ENCODE measurements at places on chromosomes 12 and 14.

DNA sequence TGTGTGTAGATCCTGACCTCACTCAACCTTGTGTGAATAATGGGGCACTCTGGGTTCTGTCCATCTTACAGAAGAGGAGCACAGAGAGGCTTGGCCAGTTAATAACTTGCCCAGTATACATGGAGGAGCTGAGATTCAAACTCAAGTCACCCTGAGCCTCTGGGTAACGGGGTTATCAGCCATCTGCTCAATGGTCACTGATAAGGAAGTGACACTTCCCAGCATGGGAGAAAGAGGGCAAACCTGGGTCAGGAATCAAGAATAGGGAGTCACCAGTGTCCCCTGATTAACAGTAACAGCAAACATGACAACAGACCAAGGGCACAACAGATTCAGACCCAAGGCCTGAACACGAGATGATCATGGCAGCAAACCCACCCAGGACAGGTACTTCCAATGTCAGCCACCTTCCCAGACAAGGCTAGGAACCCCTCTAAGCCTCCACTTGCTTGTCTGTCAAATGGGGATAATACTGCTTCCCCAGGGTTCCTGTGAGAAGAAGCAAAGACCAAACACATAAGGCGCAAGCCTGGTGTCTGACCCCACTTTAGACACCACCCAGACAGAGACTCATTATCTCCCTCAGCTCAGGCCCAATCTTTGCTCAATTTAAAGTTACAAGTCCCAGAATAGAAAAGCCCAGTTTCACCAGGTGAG lies 3.6 kb downstream of the CCDC85C start:
- no peak for DNase-seq

GRCh38 chr12:42270596-42270995 lies 32.5 kb upstream of the YAF2 start:
- no peak for DNase-seq

DNA sequence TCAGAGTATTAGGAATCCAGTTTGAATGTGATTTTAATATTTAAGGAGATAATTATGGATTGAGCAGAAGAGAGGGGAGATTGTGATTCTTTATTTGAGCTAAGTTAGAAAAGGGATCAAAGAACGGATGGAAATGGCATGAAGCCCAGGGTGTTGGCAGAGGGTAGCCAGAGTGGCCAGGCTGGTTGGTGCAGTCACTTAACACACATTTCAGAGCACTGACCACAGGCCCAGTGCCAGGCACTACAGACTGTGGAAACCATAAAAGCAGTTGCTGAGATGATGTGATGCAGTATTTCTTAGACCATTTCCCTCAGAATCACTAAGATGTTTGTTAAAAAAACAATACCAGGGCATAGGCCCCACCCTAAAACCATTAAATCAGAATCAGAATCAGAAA lies 167.7 kb upstream of the AMIGO2 start:
- DNase-seq = no peak

DNA sequence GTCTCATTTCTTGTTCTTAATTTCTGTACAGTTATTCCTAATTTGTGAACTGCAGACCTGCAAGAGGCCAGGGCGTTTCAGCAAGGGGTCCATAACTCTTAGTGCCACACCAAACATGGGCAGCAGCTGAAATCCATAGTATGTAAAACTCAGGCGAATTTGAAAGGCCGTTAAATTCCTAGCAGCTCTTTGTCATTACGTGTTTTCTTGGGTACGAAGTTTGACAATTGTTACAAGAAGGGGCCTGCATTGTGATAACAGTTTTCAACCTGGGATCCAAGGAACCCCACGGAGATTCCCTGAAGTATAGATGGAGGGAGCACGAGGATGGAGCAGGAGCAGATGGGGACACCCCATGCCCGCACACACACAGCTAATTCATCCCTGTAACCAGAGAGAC lies 288.0 kb downstream of the ZFP36L1 start:
- no peak for DNase-seq

DNA sequence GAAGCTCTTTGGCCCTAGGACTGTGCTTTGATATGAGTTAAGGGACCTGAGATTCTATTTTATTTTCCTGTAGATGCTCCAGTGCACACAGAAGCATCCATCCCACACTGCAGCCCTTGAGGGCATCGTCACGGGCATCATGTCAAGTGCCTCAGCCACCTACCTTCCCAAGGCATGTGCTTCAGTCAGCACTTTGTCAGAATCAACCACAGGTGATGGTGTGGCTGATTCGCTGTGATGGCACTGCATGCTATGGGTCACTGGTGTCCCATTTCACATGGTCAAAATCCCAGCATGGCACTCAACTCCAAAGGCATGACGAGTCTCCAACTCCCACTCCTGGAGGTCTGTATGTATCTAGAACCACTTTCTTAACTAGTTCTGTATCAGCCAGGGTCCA lies 100.8 kb downstream of the AACS start:
- no peak for DNase-seq

- DNase-seq = no peak
These were observed 72.9 kb downstream of the PRIMA1 start for GRCh38 chr14:93715279-93715927.

DNA sequence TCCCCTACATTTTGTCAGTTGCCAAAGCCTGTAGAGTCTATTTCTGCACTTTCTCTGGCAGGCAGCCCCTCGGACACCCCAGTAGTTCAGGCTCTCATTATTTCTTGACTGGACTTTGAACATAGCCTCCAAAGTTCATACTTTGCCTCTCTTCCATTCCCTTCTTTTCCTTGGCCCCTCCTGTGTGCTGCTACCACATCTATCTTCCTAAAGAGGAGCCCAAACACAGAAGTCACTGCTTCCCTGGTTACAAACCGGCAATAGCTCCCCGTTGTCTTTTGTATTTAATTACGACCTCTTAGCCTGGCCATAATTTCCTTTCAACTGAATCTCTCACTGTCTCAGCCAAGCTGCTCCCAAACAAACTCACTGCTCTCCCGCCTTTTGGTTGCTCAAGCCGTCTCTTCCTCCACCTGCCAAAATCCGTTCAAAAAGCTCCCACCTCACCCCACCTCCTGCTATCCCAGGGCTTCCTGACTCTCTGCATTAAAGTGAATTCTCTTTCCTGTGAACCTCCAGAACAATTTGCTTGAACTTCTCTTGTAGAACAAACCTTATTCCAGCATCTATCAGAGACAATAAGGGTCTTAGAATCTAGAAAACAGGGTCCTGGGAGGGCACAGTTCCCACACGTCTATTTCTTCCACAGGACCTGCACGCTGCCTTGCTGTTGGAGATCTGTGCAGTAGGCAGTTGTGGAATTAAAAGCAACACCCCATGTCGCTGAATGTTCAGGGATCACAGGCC lies 46.9 kb downstream of the PRMT8 start:
- no peak for DNase-seq

- no peak for DNase-seq
These were observed 109.7 kb downstream of the CHST11 start for GRCh38 chr12:104566244-104566993.

DNA sequence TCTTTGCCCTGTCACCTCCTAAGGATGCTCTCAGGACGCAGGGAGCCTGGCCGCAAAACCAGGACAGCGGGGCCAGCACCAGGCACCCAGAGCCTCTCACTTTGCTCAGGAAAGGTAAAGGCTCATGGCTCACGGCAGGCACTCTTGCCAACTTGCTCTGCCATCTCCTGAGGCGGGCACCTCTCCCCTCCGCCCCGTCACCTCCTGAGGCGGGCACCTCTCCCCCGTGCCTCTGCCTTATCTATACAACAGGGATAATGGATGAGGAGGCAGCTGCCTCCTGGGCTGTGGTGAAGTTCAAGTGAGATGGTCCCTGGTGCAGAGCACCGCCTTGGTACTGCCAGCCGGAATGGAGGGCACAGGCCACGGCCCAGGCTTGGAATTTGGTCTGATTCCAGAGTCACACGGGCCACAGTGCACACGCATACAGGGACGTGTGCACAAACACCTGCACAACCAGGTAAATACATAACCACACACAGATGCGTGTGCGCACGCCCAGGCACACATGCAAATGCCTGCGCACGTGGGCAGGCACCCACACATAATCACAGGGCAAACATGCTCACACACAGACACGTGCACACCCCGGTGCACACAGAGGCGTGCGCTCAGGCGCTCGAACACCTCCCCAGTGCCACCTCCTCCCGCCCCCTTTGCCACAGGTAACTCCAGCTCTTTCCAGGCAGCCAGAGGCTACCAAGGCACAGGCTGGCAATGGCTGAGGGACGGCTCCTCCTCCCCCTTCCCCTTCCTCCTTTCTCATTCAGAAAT lies 11.6 kb downstream of the DEGS2 start:
- DNase-seq = no peak

DNA sequence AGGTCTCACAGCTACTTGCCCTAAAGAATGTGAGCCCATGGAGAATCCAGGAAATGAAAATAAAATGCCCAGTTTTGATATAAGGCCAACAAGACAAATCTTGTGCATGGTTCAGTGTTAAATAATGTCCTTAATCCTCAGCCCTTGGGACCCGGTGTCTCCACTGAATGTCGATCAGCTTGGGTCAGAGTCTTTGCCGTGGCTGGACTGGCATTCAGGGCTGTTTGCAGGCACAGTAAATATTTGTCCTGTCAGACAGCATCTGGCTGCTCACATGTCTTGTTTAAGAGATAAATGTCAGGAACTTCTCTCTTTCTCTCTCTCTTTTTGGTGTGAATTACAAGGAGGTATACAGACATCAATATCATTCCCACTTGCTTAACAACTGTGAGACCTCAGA lies 452.5 kb downstream of the FUT8 start:
- DNase-seq = no peak

- DNase-seq = peak; percentile 63
These were observed 3.5 kb upstream of the FAR2 start for GRCh38 chr12:29145372-29146170.

- no peak for DNase-seq
These were observed 594.0 kb downstream of the KCNH5 start for GRCh38 chr14:62451221-62451620.

GRCh38 chr12:24661657-24662096 lies 287.2 kb downstream of the BCAT1 start:
- no peak for DNase-seq

- DNase-seq = peak; percentile 8
These were observed 59.1 kb downstream of the DUSP16 start for GRCh38 chr12:12503384-12504078.

DNA sequence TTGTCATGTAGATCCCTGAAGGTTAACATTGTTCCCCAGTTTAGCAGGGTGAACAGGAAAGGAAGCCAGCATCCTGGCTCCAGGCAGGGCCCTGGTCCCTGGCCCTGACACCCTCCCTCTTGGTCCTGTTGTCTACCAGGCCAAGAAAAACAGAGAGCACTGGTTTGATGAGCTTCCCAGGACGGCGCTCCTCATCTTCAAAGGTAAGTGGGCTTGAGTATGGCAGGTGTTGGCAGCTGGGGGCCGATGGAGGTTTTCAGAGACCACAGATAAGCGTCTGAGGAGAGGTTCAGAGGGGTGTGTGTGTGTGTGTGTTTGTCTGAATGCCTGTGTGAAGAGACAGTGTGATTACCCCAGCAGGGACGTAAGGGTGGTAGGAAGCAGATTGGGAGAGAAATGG lies 56.3 kb downstream of the SLC8B1 start:
- DNase-seq = no peak

- no peak for DNase-seq
These were observed 136.3 kb downstream of the ADCK1 start for GRCh38 chr14:77936138-77936639.

DNA sequence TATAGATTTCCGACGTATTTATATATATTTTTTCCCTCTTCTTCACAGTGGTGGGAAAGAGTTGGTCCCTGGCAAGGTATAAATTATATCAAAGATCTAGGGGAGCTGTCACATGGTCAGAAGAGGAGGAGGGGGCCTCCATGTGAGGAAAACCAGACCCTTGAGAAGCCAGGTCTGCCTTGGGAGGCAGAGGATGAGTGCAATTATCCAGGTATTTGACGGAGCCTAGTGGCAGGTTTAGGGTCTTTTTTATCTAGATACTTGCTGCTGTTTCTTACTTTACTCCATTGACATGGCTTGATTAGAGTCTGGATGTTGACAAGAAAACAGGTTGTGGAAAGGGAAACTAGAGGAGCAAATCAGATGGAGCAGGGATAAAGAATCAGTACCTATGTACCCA lies 5.5 kb downstream of the COPZ1 start:
- DNase-seq = no peak

GRCh38 chr12:1842183-1842904 lies 22.0 kb downstream of the LRTM2 start:
- DNase-seq = no peak

- no peak for DNase-seq
These were observed 59.2 kb downstream of the AACS start for GRCh38 chr12:125124320-125124966.

GRCh38 chr12:87901457-87901856 lies 127.7 kb downstream of the C12orf50 start:
- no peak for DNase-seq

DNA sequence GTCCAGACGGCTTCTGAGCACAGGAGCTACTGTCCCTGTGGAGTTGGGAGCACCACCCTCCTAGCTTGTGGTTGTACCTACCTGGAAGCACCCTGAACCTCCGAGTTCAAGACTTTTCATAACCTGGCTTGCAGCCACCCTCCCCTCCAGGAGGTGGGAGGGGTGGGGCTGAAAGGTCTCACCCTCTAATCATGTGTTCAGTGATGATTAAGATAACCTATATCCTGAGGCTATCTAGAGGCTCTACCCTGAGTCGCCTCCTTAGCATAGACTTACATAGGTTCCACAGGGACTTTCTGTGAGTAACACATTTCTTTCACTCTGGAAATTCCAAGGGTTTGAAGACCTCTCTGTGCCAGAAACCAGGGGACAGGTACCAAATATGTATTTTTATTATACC lies 146.5 kb downstream of the CFAP54 start:
- no peak for DNase-seq

DNA sequence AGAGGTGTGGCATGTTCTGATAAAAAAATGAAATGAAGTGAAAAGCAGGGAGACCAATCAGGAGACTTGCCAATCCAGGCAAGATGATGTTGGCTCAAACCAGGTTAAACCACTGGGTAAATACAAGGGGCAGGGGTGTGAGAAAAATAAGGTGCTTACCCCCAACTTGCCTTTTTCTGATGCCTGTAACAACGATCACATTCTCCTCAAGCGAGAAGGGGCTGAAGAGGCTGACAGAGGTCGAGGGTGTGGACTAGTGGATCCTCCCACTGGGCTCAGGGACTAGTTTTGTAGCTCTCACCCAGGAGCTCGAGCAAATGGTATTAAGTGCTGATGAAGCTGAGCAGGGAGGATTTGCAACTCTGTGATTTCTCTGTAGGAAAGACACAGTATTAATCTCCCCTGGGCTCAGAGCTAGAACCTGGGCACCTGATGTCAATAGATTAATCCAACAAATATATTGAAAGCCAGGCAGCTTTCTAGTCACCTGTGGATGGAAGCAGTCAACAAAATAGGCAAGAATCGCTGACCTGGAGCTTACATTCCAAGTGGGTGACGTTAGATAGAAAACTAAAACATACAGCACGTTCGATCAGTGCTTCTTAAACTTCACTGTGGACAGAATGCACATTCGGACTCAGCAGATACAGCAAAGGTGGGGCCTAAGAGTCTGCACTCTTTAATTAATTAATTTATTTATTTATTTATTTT lies 15.2 kb upstream of the EAPP start:
- DNase-seq = no peak

- DNase-seq = no peak
These were observed 28.7 kb downstream of the LMNTD1 start for GRCh38 chr12:25524366-25524765.

Measured in neural progenitor cell (in vitro differentiated cells).